ENCODE measurements at places on chromosomes 2 and 18. TPM values are rescaled to one million over a fixed set of nuclear protein-coding genes. Genes with fewer than 3 reads are reported as not detected.

The HRH4 gene
- not detected for total RNA-seq

The HNMT gene
- 9.9 TPM for total RNA-seq

The HAAO gene
- total RNA-seq = 2.8 TPM

The FSIP2 gene
- 0.75 TPM for total RNA-seq

The EML6 gene
- 0.63 TPM for total RNA-seq

The DNAJB2 gene
- total RNA-seq = 62.6 TPM

The MROH2A gene
- total RNA-seq = not detected

The RGPD4 gene
- not detected for total RNA-seq

The ALK gene
- not detected for total RNA-seq

The TLX2 gene
- not detected for total RNA-seq

The OTX1 gene
- total RNA-seq = not detected

The NEB gene
- 0.68 TPM for total RNA-seq

The CREG2 gene
- total RNA-seq = 0.17 TPM

The RFX8 gene
- total RNA-seq = 0.25 TPM

The MBP gene
- 29.1 TPM for total RNA-seq

The TNS1 gene
- 54.5 TPM for total RNA-seq

The SYT4 gene
- not detected for total RNA-seq

The ATP6V1C2 gene
- total RNA-seq = 0.04 TPM

The MOGAT1 gene
- total RNA-seq = not detected

The HOXD8 gene
- 18.1 TPM for total RNA-seq

The ADAM23 gene
- total RNA-seq = 0.62 TPM

The DSG4 gene
- not detected for total RNA-seq

The CD8B gene
- total RNA-seq = 3.8 TPM

The SNRNP200 gene
- total RNA-seq = 104 TPM

The ARHGAP28 gene
- 4.6 TPM for total RNA-seq

The IL36G gene
- not detected for total RNA-seq

The RIT2 gene
- total RNA-seq = not detected

The NPPC gene
- not detected for total RNA-seq

The SEPTIN10 gene
- total RNA-seq = 45.7 TPM

The NLRC4 gene
- not detected for total RNA-seq

The REEP1 gene
- total RNA-seq = 0.48 TPM

The SCYGR8 gene
- total RNA-seq = not detected

The UPP2 gene
- not detected for total RNA-seq

The TTR gene
- total RNA-seq = not detected

The AQP12B gene
- not detected for total RNA-seq

The CRYGC gene
- not detected for total RNA-seq

The PRKAG3 gene
- total RNA-seq = not detected

The DTNA gene
- 19.3 TPM for total RNA-seq

The COL4A3 gene
- total RNA-seq = 2.3 TPM

The SLC16A14 gene
- total RNA-seq = 2.8 TPM

The ZC3H6 gene
- total RNA-seq = 6.6 TPM

The FTCDNL1 gene
- total RNA-seq = 1.3 TPM

The ABCB11 gene
- total RNA-seq = not detected

The ACADL gene
- 1.1 TPM for total RNA-seq

The LHCGR gene
- total RNA-seq = not detected

The FOXD4L1 gene
- not detected for total RNA-seq
